WERI-Rb-1 (cell line): ENCODE measurements at places on chromosomes 11 and 22.

DNA sequence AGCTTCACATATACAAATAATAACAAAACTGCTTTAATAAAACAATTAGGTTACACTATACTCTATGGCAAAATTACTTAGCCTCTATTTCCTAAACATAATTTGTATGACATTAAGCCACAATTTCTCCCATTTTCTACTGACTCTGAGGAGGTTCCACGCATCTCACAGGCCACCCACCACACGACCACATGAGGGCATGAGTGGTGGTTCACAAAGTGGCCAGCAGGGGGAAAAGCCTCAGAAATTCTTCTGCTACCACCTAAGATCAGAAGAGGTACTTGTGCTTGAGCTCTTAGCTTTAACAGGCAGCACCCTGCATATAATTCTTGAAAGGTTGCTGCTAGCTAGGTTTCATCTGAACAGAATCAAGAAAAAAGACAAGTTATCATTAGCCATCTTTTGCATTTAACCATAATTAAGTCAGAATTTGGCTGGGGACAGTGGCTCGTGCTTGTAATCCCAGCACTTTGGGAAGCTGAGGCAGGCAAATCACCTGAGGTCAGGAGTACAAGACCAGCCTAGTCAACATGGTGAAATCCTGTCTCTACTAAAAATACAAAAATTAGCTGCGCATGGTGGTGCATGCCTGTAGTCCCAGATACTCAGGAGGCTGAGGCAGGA lies 7.7 kb downstream of the LPXN start:
- DNase-seq, result peak; percentile 60

DNA sequence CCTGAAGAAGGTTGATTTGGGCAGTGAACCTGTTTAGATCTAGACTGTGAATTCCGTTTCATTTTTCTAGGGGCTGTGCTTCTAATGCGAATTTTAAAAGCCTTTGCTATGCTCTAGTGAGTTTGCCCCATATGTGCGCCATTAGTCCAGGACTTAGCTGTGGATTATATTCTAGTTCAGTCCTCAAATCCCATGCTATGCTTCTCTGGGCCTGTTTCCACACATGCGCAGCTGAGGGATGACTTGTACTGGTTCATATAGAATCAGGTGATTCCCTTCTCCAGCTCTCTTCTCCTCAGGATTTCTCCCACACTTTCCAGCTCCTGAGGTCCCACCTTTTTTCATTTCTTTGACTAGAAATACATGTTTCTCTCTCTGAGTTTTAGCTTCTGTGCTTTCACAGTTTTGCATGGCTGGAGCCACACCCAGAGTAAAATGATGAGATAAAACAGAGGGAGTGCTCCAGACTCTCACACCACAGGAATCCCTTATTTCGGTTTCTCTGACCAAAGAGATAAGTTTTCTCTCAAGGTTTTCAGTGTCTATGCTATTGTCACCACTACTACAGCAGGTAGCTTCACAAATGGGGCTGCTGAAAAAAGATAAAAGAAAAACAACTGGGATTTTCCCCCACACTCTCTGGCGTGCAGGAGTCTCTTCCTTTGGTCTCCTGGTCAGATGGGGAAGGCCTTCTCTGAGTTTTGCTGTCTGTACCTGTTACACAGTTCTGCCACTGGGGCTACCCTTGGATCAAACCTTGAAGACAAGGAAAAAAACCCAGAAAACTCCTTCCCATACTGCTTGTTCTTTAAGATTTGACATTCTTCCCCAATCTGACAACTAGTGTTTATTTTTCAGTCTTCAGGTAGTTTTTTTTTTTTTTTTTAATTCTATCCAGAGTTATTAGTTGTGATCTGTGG lies 96.2 kb upstream of the TEAD1 start:
- DNase-seq, result peak; percentile 74

- DNase-seq, result peak; percentile 72
Observed at GRCh38 chr22:46040471-46041465, 63.8 kb upstream of the WNT7B start.

- DNase-seq, result no peak
Observed at GRCh38 chr11:12099132-12099873, 11.1 kb upstream of the MICAL2 start.

GRCh38 chr22:28243539-28243938 lies 324.5 kb upstream of the PITPNB start:
- DNase-seq, result no peak

- DNase-seq, result peak; percentile 53
Observed at GRCh38 chr11:70796648-70797227, 398.4 kb downstream of the CTTN start.

- no peak for DNase-seq
Observed at GRCh38 chr22:43377548-43377895, 34.3 kb upstream of the MPPED1 start.

DNA sequence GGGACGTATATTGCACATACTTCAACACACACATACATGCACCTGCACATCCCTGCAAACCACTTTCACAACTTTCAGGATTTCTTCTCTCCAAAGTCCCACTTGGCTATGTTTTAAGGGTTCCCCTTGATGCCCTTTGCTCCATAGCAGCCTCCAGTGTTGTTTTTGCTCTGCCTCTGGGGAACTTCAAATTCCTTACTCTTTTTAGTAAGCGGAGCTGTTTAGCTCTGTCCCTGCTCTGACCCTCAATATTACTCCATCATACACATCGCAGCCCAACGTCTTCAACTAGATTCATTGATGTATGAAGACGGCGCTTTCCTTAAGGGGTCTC lies 18.3 kb downstream of the PRR5L start:
- DNase-seq, result no peak

GRCh38 chr11:113722221-113722620 lies 16.1 kb upstream of the TMPRSS5 start:
- no peak for DNase-seq

DNA sequence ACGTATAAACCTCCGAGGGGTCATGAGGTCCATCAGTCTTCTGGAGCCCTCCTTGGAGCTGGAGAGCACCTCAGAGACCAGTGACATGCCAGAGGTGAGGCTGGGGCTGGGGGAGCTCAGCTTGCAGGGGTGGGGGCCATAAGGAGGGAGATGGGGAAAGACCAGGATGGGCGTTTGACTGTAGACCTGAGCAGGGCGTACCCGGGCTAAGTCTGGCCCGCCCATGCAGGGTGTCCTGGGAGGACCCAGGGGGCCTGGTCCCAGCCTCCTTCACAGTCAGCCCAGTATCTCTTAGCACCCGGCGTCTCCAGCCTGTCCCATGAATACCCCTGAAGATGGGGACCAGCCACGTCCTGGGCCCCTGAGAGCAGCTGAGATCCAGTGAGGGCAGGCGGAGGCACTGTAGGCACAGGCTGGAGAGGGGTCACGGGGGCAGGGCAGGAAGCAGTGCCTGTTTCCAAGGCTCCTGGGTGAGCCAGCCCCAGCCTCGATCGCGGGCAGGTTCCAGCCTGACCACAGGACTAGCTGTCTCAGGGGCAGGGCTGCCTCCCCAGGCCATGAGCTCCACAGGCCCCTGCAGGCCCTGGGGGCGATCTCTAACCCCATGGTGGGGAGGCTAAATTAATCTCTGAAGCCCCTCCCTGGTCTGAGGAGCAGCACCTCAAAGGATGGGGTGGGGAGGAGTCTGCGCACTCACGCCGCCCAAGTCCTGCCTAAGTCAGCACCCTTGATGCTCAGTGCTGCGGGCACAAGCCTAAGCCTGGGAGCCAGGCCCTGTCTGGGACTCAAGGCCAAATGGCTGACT lies 7.1 kb downstream of the SSH3 start:
- DNase-seq, result no peak

DNA sequence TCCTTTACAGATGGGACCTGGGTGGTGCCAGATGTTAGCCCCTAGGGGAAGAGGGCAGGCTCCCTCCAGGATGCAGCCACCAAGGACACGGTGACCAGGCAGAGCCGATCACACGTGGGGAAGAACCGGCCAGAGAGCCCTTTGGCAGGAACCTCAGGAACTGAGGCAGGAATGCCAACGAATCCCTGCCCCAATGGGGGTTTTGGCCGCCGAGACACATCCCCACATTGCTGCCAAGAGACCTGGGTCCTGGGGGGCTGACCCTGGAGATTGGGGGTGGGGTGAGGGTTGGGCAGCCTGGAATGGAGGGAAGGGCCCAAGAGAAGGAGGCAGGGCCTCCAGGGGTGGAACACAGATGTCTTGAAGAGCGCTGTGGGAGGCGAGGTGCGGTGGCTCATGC lies 28.7 kb upstream of the LMO1 start:
- no peak for DNase-seq

DNA sequence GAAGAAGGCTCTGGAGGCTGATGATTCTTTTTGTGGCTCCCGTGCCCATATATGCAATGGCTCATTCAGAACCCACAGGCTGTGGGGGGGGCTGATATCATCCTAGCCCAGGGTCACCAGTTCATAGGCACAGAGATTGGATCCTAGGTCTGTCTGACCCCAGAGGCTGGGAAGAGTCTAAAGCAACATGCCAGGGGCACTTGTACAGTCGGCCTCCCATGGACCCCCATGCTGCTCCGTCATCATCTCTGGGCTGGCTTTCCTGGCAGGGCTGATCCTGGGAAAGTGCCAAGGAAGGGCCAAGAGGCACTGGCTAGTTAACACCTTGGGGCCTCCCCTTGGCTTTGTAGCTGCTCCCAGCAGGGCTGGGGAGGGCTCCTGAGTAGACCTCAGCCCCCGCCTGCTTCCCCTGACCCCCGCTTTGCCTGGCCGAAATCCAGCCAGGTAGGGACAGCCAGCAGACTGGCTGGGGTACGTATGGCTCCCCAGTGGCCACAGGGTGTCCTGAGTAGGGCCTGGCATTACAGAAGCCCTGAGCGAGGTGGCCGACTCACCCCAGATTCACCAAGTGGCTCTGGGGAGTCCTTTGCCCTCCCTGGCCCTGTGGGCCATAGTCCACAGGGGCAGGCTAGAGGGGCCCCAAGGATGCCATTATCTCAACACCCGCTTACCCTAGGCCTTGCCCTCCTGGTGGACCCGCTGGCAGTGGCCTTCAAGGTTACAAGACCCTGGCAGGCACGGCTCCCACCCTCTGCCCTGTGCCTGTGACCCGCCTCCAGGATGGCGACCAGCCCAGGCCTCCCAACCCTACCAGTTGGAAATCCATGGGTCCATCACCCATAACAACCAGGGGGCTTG lies 22.5 kb downstream of the FADS3 start:
- DNase-seq, result no peak

DNA sequence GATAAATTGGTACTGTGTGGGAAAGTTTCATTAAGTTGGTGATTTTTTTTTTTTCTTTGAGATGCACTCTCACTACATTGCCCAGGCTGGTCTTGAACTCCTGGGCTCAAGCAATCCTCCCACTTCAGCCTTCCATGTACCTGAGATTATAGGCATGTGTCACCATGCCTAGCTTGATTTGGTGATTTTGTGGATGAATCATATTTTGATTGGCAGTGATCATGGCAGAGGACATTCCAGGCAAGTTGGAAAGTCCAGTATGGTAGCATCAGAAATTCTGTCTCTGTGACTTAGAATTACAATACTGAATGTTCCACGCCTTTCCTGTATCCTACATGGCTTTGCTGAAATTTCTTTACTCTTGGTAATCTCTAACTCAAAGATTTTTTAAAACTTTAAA lies 49.4 kb downstream of the HORMAD2 start:
- no peak for DNase-seq

DNA sequence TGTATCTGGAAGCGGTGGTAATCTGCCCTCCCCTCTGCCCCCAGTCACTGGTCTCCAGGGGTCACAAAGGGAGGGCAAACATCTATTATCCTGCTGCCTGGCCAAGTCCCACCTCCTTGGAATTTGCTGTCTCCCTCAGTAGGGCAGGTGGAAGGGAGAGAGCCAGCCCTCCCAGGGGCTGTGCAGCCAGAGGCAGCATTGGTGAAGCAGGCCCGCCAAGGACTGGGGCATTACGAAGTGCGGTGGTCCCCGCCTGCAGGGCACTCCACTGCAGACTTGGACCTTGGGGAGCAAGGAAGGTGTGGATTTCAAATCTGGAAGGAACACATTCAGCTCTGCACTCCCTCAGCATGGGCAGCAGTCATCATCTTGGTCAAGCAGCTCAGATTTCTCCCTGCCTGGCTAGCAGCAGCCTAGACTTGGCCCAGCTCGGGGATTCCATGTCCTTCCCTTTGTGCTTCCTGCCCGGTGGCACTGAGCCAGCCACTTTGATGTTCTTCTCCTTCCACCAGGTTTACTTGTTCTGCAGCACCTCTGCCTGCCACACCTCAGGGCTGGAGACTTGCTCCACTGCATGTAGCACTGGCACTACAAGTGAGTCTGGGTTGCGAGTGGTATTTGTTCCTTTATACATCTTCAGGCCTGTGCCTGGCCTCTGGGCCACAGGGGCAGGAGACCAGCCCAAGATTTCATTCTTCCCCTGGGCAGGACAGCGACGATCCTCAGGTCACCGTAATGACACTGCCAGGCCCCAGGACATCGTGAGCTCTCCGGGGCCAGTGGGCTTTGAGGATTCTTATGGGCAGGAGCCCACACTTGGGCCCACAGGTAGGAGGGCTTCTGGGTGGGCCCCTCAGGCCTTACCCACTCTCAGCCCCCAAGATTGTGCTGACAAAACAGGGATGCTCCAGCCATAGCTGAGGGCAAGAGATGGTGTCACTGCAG lies 7.4 kb downstream of the ZP1 start:
- no peak for DNase-seq

DNA sequence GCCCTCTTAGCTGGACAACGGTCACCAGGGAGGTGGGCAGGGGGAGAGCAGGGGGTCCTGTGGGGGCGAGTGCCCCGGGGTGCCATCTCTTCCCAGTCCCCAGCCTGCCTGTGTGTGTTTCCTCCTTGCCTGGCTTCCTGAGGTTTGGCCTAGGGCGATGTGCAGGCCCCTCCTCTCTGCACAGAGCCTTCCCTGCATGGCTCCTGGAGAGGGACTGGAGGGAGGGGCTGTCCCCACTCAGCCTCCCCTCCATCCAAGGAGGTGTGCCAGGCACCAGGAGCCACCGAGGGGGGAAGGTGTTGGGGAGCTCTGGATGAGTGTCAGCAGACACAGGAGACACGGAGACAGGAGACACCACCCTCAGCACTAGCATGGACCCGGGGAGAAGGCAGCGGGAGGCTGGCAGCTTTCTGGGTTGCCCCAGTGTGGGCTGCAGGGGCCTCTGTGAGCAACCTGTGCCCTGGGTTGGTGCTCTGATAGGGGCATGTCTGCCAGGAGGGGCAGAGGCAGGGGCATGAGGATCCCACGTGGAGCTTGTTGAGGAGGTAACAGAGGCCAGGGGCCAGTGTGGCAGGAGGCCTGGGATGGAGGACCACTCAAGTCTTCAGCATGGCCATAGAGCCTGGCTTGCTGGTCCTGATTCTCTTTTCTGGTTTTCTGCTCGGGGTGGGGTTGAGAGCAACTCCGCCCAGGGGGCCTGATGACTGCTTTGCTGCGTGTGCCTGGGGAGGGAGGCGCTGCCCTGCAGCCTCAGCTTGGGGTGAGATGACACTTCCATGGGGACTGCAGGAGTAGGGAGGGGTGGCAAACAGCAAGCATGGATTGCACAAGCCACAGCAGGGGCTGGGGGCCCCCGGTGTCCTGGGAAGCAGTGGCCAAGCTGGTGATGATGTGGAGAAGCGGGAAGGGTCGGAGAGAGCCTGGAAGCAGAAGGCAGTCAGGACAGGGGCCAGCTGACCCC lies 78.8 kb downstream of the ST3GAL4 start:
- no peak for DNase-seq

DNA sequence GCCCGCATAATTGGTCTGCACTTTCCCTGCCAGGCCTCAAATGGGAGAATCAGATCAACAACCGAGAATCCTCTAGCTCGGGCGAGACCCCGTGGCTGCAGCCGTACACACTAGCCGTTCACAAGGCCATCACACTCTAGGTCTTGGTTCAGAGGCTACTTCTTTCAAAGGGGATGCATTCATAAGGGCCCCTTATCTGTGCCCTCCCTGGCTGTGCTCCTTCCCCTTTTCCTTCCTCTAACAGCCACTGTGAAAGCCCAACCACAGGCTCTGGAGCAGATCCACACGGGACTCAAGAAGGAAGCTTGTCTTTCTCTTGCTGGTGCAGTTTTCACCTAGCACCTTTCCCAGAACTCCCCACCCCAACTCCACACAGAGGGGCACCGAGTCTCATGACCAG lies 24.5 kb downstream of the SMIM38 start:
- DNase-seq, result no peak
